A673 (cell line): ENCODE measurements at places on chromosomes 2 and 18.

GRCh38 chr2:179569831-179570233, 291.6 kb downstream of the ZNF385B start:
- no peak for DNase-seq

DNA sequence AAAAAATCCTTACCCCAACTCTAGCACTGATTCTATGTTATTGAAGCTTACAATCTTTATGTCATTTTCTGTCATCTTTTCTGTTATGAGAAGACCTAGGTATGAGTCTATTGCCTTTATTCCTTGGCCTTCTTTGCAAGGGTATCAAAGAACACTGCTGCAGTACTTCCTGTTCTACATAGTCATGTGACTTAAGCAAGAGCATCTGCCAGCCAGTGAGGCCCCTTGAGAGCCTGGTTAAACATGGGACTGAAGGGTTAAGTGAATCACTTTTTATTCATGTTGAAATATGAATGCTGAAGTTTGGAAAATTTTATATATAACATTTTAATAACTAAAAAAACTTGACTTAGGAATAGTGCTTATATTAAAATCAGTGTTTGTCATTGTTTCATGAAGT, 844 bp upstream of the CPS1 start:
- no peak for DNase-seq

GRCh38 chr2:20563833-20564232, 87.1 kb downstream of the HS1BP3 start:
- DNase-seq: peak; percentile 49

- no peak for DNase-seq
These were observed 6.4 kb upstream of the NLRC4 start for GRCh38 chr2:32271063-32271462.

GRCh38 chr18:74631623-74632350, 34.1 kb downstream of the ZNF407 start:
- DNase-seq: no peak

DNA sequence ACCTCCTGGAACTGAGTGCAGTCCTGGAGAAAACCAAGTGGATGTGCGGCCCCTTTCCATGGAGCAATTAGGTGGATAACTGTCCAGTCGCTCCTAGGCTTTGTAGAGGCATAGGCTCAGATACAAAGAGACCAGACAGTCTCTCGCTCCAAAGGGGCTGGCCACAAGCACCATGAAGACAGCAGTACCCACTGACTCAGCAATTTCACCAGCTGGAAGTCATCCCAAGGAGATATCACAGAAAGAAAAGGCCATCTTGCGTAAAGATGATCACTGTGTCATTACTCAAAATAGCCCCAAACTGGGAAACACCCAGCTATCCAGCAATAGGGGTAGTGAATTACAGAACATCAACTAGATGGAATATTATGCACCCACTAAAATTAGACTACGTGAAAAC, 161.2 kb downstream of the MSH2 start:
- DNase-seq: no peak

DNA sequence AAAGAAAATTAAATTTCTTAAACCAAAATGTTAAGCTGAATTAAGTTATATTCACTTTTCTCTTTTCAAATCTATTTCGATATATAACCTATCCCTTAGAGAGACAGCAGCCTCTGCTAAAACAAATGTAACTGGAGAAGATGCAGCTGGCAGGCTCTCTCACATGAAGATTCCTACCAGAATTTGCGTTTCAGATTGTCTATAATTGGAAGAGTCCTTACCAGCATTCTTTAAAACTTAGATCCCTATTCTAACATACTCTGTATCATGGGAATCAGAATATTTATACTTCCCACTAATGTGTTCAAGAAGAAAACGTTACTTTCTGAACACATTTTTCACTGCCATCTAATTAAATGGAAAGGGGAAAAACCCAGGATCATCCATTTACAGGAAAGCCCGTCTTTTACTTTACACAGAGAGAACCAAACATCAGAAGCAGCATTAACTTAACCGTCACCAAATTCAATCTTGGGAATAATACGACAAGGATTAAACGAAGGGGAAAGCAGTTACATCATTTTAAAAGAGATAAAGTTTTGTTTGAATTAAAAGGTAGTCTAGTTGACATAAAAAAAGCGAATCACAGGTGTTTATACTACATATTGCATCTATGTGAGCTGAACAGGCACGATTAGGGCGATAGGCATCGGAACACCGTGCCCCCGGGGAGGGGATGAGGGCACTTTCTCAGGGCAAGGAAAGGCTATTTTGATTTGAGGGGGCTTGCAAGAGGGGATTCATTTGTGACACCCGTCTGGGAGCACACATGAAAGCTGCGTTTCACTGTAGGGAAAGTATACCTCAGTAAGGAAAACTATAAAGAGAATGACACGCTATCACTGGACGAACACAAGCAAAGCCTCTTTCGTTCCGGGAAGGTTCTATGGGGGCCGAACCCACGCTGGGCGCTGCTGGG, 1.3 kb downstream of the PTPN2 start:
- DNase-seq: no peak

DNA sequence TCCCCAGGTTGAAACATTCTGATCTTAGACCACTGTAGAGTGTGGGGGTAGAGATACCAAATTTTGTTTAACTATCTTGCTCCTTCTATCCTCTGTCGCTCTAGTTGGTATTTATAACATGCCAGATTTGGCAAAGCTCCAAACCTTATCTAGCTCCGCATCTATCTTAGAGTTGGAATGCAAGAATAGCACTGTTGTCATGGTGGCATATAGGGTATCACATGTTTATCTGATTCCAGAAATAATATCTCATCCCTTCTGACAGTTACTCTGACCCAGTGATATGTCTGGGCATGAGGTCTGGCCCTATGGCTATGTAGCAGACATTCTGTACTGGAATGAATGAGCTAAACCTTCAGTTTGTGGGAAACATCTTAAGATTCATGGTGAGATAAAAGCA, 51.7 kb downstream of the CABYR start:
- no peak for DNase-seq

GRCh38 chr2:9675415-9676351, 44.9 kb upstream of the YWHAQ start:
- peak; percentile 95 for DNase-seq

GRCh38 chr2:190119257-190119656, 56.7 kb upstream of the MSTN start:
- DNase-seq: no peak
